Fibroblast of skin of right quadriceps (primary cell): ENCODE measurements at places on chromosomes 3 and 15.

DNA sequence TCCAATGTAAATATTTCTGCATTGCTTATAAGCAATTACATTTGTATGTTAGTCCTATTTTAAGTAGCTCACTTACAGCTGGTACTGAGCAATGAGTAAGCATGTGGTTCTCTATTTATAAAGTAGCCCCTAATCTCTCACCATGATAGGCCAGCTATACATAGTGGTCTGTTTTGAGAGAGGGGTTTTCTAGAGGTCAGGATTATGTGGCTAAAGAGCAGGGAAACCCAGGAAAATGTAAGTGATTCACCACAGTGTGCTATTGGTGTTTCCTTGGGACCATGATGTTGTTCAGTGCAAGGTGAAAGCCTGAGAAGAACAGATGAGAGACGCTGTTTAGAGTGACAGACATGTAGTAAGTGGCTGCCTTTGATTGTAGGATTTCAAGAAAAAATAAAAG lies 26.4 kb downstream of the RBMS3 start:
- DNase-seq = no peak

DNA sequence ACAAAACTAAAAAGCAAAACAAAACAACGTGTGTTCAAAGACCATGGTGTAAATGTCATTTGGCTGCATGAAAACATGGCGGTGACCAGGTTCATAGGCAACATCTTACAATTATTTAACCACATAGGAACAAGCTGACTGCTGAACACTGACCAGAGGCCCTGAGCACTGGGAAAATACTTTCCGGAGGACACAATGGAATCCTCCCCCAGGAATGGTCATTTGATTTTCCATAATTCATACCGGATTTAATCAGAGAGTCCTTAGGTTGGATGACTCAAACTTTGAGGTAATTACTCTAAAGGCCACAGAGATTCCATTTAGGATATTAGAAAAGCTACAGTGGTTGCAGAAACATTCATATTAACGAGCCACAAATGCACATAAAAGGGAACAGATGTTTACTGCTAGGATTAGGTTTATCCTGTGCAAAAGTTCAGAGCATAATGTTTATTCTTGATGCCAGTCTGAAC lies 254.7 kb downstream of the NR1D2 start:
- DNase-seq = peak; percentile 76

- DNase-seq = no peak
These were observed 928.2 kb downstream of the EPHA3 start for GRCh38 chr3:90035643-90036042.

GRCh38 chr3:113948015-113948917 lies 453 bp downstream of the ZDHHC23 start:
- no peak for DNase-seq

- DNase-seq = peak; percentile 90
These were observed 63.6 kb downstream of the SMAD6 start for GRCh38 chr15:66765478-66766281.

GRCh38 chr3:122004991-122005565 lies 17.0 kb downstream of the ILDR1 start:
- no peak for DNase-seq

DNA sequence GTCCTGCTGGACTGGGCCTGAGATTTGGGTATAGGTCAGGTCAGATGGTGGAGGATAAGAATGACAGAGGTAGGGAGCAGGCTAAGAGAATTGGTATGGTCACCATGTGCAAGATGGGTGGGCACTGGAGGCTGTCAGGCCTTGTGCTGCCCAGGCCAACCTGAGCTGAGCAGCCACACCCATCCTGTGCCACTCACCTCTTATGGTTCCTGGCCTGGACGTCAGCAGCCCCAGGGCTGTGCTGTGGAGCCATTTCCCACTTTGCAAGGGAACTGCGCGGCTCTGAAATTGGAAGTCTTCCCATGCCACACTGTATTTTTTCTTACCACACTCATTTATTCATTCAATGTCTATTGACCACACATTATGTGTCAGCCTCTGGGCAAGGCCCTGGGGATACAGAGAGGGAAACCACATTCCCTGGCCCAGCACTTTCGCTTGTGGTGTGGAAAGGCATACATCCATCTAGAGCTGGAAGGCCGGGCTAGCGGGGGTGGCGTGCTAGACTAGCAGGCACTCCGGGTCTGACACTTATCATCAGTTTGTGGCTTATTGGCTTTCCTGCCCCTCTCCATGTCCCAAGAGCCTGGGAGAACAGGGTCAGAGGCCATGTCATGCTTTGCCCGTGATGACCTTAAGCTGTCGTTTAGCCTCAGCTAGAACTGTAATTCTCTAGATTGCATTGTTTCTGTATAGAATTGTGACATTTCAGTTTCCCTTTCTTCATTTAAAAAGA lies 51.1 kb upstream of the POLG start:
- DNase-seq = no peak

DNA sequence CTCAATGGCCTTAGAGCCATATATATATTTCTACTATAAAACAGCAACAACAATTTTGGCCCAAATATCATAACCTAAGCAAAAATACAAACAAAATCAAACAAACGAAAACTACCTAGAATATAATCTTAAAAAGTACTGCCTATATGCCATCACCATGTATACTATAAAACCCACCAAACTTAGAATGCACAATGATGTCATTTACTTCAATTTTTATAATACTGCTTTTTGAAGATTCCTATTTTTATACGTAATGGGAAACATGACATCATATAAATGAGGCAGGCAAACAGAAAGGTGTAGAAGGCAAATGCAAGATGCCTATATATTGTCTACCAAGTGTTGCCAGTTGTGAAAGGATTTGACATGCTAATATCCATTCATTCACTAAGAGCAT lies 302.3 kb downstream of the TIGIT start:
- no peak for DNase-seq

DNA sequence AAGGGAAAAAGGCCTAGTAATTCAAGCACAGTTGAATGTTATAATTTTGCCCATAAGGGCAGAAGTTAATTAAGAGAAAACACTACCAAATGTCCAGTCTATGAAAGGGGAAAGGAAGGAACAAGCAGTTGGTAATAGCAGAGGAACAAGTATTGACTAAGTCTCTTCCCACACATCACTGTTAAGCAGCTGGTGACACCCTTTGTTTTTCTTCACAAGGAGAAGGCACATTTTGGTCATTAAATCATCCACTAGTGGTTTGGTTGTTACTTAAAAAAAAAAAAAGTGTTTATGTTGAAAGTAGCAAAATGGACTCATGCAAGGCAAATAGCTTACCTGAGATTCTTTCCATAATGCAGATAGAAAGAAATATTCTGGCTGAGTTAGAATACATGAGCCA lies 321.4 kb upstream of the NECTIN3 start:
- DNase-seq = no peak

DNA sequence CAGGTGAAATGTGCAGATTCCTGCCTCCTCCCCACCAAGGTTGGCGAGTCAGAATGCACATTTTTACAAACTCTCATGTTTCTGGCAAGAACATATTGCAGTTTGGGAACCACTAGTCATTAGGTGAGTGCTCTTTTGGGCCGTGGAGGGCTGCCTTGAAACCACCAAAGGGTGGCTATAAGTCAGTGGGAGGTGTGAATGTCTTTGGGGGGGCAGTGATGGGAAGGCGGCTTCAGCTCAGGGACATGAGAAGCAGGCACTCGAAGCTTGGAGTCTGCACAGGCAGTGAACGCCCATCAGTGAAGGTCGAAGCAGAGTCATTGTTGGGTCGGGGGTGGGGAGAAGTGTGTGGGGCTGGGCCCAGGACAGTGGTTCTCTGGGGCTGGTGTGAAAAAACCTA lies 1.1 kb downstream of the NOX5 start:
- no peak for DNase-seq

GRCh38 chr3:54836871-54837270 lies 91.0 kb downstream of the LRTM1 start:
- no peak for DNase-seq

DNA sequence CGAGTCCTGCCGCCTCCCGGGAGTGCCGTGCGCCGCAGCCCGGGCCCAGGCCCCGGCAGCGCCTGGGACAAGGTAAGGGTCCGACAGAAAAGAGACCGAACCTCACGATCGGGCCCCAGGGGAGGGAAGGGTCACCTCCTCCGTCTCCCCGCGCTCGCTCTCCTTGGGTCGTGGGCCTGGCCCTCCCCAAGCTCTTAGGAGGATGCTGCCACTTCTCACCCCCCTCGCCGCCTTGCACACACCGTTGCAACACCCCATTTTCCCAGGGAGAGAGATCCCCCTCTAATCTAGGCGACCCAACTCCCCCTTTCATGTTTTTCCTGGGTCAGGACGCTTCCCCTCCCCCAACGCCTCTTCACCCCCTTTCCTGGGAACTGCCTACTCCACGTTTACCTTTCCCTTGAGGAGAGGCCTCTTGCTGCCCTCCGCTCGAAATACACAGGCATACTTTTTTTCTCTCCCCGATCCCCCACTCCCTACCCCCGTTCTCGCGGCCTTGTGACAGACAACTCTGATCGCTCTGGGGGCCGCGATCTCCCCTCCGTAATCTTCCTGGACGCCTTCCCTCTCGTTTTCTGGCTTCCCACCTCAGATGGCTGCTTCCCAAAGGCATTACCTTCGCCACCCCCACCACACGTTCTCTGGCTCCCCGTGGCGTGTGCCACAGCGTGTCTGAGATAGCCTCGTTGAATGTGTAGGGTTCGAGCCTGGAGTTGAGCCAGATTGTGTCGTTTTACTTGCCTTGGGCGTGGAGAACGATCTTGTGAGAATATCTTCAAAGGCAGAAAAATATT lies 688 bp downstream of the SETD5 start:
- DNase-seq = peak; percentile 56

DNA sequence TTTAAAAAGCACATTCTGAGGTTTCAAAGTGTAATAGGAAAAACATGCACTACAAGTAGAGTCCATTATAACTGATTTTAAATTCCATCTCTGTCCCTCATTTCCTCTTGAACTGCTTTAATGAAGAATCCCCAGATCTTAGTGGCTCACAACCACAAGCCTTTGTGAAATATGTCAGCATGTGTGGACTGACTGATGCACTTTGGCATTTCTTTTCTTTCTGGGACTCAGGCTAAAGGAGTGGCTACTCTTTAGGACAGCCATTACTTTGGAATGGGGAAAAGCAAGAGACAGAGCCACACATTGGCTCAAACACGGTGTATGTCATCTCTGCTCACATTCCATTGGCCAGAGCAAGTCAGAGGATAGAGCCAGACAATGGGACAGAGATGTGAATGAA lies 139.6 kb downstream of the GRM7 start:
- DNase-seq = no peak

DNA sequence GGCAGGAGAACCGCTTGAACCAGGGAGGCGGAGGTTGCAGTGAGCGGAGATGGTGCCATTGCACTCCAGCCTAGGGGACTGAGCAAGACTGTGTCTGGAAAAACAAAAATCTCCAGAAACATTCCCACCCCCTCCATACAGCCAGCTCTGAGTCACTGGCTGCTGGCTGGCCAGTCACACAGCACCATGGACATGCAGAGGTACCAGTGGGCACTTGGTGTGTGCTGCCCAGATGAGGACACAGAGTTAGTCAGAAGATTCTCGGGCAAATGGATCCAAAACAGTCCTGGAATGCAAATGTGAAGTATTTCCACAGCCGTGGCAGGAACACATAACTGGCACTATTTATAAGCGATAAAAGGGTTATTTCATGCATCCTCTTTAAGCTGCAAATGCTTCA lies 44.6 kb downstream of the BDH1 start:
- DNase-seq = peak; percentile 41

GRCh38 chr15:54675241-54675640 lies 521.5 kb downstream of the RSL24D1 start:
- DNase-seq = no peak

GRCh38 chr15:79193103-79193502 lies 89.4 kb upstream of the ANKRD34C start:
- no peak for DNase-seq

DNA sequence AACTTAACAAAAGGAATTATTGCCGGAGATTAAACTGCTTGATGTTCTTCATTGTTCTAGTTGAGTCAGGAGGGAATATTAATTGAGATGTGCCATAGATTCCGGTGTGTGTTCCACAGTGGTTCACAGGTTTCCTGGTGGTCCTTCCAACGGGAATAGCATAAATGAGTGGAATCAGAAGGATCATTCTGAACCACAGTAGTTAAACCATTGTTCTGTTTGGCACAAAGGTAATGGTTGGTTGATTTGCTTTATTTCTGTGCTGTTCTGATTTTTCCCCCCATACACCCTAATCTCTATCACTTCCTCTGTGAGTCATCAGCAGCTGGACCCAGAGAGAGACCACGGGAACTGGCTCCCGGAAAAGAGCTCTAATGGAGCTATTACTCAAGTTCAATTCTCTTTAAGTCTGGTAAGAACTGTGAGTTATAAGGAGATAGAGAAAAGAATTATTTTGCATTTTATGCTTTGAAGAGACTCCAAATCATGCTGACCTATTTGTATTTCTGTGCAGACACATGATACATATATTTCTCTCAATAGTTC lies 627.2 kb downstream of the ZIC1 start:
- DNase-seq = peak; percentile 34

- no peak for DNase-seq
These were observed 13.7 kb downstream of the EIF2AK4 start for GRCh38 chr15:39947401-39948197.
